ENCODE measurements at places on chromosomes 2 and 18.
A peak's percentile ranks its signal among the peaks of the same experiment; 100 is the strongest.

DNA sequence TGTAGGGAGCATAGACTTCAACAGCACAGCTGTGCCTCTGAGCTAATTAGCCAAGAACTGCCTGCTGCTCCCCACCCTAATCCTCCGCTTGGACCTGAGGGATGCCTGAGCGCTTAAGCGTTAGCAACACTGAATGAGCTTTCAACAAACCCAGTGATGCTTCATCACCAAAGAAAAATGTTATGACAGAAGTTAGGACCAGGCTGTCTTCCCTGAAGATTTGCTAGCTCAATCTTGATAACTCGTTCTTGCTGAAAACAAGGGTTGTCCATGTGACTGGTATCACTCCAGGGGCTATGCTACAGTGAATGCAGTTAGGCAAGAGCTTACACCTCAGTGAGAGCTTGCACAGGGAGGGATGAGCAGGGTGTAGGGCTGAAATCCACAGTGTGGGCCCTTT, 190.7 kb upstream of the SIX2 start:
- no peaks in the 10 kb centered on the region for H3K4me1 ChIP-seq
- no peaks in the 10 kb centered on the region for H3K36me3 ChIP-seq
- H3K27ac ChIP-seq = no peak overlapping the region
- no peaks in the 10 kb centered on the region for H3K27me3 ChIP-seq

DNA sequence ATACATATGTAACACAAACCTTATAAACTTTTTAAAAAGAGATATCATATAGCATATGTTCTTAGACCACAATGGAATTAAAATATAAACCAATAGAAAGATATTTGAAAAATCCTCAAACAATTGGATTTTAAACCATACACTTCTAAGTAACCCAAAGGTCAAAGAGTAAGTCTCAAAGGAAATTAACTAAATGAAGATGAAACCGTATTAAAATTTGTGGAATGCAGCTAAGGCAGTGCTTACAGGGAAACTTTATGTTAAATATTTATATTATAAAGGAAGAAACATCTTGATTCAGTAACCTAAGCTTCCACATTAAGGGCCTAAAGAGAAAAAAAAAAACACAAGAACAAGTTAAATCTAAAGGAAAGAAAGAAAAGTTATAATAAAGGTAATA, 966.1 kb downstream of the SLC4A3 start:
- no peaks in the 10 kb centered on the region for H3K27me3 ChIP-seq
- no peaks in the 10 kb centered on the region for H3K36me3 ChIP-seq
- no peak overlapping the region for H3K27ac ChIP-seq
- H3K4me1 ChIP-seq = no peaks in the 10 kb centered on the region
- H3K4me3 ChIP-seq = no peak overlapping the region

DNA sequence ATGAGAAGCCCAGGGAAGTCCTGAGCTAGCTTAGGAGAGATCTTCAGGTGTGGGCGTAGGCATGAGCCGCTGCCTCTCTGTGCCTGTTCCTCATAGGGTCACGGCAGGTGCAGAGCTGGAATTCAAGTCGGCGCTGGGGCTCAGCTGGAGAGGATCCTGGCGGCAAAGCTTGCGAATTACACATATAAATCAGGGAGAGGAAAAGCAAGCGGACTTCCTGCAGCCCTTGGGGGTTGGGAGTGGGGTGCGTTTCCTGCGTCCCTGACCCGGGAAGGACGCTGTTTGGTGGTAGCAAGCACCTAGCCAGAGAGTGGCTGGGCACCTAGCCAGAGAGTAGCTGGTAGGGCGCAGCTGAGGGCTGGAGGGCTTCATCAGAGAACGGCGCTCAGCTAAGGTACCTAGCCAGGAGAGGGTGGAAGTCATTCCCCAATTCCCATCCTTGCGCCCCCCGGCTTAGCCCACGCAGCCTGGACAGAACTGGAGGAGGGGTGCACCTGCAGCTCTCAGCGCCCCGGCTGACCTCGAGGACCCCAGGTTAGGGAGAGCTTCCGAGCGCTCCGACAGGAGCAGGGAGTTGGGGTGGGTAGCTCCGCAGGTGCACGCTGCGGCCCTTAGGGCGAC, 459 bp upstream of the EFR3B start:
- H3K27me3 ChIP-seq = peaks cover 16% of the 10 kb centered on the region
- H3K4me3 ChIP-seq = peak overlapping the region; percentile 52
- peak; percentile 60 for DNase-seq
- no peak overlapping the region for H3K27ac ChIP-seq
- H3K4me1 ChIP-seq = peaks cover 20% of the 10 kb centered on the region
- no peaks in the 10 kb centered on the region for H3K36me3 ChIP-seq

GRCh38 chr2:1727101-1727771, 17.1 kb downstream of the PXDN start:
- no peaks in the 10 kb centered on the region for H3K36me3 ChIP-seq
- DNase-seq = no peak
- no peak overlapping the region for H3K27ac ChIP-seq
- no peak overlapping the region for H3K4me3 ChIP-seq

- H3K4me1 ChIP-seq = no peaks in the 10 kb centered on the region
- no peak for DNase-seq
- no peaks in the 10 kb centered on the region for H3K27me3 ChIP-seq
- no peak overlapping the region for H3K27ac ChIP-seq
Measured at GRCh38 chr2:68537011-68537410, 69.6 kb downstream of the APLF start.

- peaks cover 54% of the 10 kb centered on the region for H3K27me3 ChIP-seq
- DNase-seq = no peak
- H3K36me3 ChIP-seq = no peaks in the 10 kb centered on the region
- no peak overlapping the region for H3K27ac ChIP-seq
- no peak overlapping the region for H3K4me3 ChIP-seq
Measured at GRCh38 chr18:37540424-37541138, 25.0 kb downstream of the CELF4 start.

GRCh38 chr2:1893856-1894255, 149.5 kb upstream of the PXDN start:
- H3K4me3 ChIP-seq = no peak overlapping the region
- peaks cover 9% of the 10 kb centered on the region for H3K4me1 ChIP-seq
- H3K27ac ChIP-seq = no peak overlapping the region
- no peaks in the 10 kb centered on the region for H3K27me3 ChIP-seq
- H3K36me3 ChIP-seq = no peaks in the 10 kb centered on the region

- H3K27ac ChIP-seq = peak overlapping the region; percentile 77
- H3K27me3 ChIP-seq = no peaks in the 10 kb centered on the region
- H3K4me3 ChIP-seq = no peak overlapping the region
- peaks cover 11% of the 10 kb centered on the region for H3K36me3 ChIP-seq
Measured at GRCh38 chr18:48843162-48843561, 107.6 kb downstream of the SMAD7 start.

DNA sequence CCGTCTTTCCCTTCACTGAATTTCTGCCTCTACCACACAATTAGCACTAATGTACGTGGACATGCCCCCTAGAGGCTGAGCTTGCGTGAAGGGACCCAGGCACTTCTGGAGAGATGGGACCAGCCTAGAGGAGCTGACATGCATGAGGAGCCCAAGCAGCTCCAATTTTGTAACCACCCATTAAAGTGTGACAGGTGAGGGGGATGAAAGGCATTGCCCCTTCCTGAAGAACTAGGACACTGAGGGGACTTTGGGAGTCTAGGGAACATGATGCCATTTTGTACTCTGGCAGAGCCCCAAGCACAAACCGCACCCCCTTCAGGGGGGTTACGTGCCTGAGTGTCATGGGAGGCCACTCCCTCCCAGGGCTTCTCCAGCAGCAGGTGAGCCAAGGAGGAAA, 63.6 kb downstream of the HNRNPLL start:
- no peak for DNase-seq
- H3K4me1 ChIP-seq = peaks cover 5% of the 10 kb centered on the region
- no peaks in the 10 kb centered on the region for H3K27me3 ChIP-seq
- no peaks in the 10 kb centered on the region for H3K36me3 ChIP-seq
- no peak overlapping the region for H3K27ac ChIP-seq
- no peak overlapping the region for H3K4me3 ChIP-seq

DNA sequence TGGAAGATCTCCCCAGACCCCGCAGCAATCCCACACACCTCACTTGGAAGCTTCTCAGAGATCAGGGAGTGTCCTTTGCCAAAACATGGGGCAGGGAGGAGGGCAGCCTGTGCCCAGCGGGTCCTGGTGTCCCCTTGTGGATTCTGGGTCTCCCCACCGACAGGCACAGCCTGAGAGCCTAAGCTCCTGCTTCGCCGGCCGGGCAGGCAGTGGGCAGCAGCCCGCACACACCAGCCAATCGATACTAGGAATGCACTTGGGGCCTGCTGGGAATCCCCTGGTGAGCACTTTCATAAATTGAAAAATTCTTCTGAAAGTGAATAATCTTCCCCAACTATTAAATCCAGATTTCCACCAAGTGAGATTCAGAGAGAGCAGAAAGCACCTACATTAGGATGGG, 246.0 kb downstream of the ATAD2B start:
- H3K36me3 ChIP-seq = peaks cover 13% of the 10 kb centered on the region
- no peak overlapping the region for H3K27ac ChIP-seq
- H3K4me3 ChIP-seq = no peak overlapping the region
- peaks cover 4% of the 10 kb centered on the region for H3K4me1 ChIP-seq
- no peaks in the 10 kb centered on the region for H3K27me3 ChIP-seq
- DNase-seq = no peak

DNA sequence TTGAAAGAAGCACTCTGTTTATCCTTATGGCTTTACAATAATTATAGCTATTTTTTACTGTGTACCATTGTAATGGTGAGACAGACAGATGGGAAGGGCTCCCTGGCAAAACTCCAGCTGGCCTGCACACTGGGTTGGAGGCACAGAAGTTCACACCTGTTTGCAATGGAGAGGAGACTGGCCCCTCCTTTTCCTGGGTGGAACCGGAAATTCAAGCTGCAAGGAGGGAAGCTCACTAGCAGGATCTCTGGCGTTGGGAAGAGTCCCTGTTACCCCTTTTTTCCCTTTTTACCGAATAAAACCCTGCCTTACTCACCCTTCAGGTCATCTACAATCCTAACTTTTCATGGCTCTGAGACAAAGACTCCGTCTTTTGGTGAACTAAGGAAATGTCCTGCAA, 100.3 kb upstream of the TFPI start:
- H3K4me1 ChIP-seq = no peaks in the 10 kb centered on the region
- no peak overlapping the region for H3K27ac ChIP-seq
- DNase-seq = no peak
- H3K4me3 ChIP-seq = no peak overlapping the region
- no peaks in the 10 kb centered on the region for H3K27me3 ChIP-seq

DNA sequence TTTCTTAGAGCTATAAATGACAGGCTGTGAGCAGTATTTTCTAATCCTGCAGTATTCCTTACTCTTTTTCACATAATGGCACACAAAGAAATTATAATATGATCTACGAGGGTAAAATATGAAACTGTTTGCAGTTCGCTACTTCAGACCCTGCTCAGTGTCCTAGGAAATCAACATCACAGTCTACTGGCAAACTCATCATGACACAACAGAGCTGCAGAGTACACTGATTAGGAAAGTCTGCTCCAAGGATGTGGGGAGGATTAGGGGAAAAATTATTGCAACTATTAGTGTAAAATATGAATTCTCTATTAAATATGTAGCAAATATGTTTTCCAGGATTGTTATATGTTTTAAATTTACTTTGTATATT, 149.2 kb upstream of the REG3G start:
- no peaks in the 10 kb centered on the region for H3K36me3 ChIP-seq
- no peaks in the 10 kb centered on the region for H3K4me1 ChIP-seq
- H3K27me3 ChIP-seq = no peaks in the 10 kb centered on the region
- no peak overlapping the region for H3K4me3 ChIP-seq
- no peak for DNase-seq
- H3K27ac ChIP-seq = no peak overlapping the region

GRCh38 chr2:85215448-85216401, 82.5 kb downstream of the TCF7L1 start:
- H3K4me1 ChIP-seq = peaks cover 21% of the 10 kb centered on the region
- DNase-seq = peak; percentile 81
- H3K4me3 ChIP-seq = peak overlapping the region; percentile 32
- H3K27me3 ChIP-seq = peaks cover 11% of the 10 kb centered on the region
- peak overlapping the region; percentile 90 for H3K27ac ChIP-seq

GRCh38 chr2:132788310-132788838, 118.4 kb upstream of the LYPD1 start:
- H3K4me3 ChIP-seq = no peak overlapping the region
- H3K36me3 ChIP-seq = peaks cover 11% of the 10 kb centered on the region
- H3K27me3 ChIP-seq = no peaks in the 10 kb centered on the region
- no peak overlapping the region for H3K27ac ChIP-seq
- no peaks in the 10 kb centered on the region for H3K4me1 ChIP-seq

- H3K27me3 ChIP-seq = no peaks in the 10 kb centered on the region
- no peaks in the 10 kb centered on the region for H3K36me3 ChIP-seq
- H3K4me1 ChIP-seq = peaks cover 18% of the 10 kb centered on the region
- DNase-seq = peak; percentile 58
Measured at GRCh38 chr2:161237392-161238264, 70.6 kb upstream of the PSMD14 start.

DNA sequence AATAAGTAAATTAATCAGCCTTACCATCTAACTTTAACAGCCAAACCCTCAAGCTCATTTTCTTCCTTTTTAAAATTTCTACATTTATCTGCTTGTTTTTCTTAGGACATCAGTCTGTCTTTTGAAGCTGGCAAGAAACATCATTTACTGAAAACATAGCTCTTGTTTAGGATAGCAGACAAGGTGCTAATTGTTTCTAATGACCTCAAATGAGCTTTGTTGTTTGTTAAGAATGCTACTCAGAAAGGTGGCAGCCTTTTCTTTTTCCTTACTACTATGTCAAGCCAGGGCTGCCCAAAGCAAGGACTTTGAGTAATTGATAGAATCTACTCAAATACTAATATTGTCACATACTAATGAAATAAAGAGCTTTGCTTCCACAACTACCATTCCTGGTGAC, 171.8 kb downstream of the LRP1B start:
- DNase-seq = no peak
- no peaks in the 10 kb centered on the region for H3K36me3 ChIP-seq
- H3K4me3 ChIP-seq = no peak overlapping the region

- no peak overlapping the region for H3K27ac ChIP-seq
- no peaks in the 10 kb centered on the region for H3K36me3 ChIP-seq
- no peak for DNase-seq
- H3K4me1 ChIP-seq = peaks cover 27% of the 10 kb centered on the region
- peak overlapping the region; percentile 41 for H3K4me3 ChIP-seq
- peaks cover 81% of the 10 kb centered on the region for H3K27me3 ChIP-seq
Measured at GRCh38 chr2:104854498-104855220, 744 bp downstream of the POU3F3 start.
